Dorsolateral prefrontal cortex (tissue), 122 donors: ENCODE measurements at places on chromosomes 16 and 17. TPM values are rescaled to one million over a fixed set of nuclear protein-coding genes. Genes with fewer than 3 reads are reported as not detected.

The EDC4 gene
- total RNA-seq, result 79.9 TPM

The KRT27 gene
- not detected for total RNA-seq

The KDM6B gene
- 26.7 TPM for total RNA-seq

The RPH3AL gene
- total RNA-seq, result 6.2 TPM

The UTS2R gene
- 1.3 TPM for total RNA-seq

The SLC38A8 gene
- 2.7 TPM for total RNA-seq

The GLOD4 gene
- total RNA-seq, result 63.3 TPM

The RRAD gene
- total RNA-seq, result 2.0 TPM

The SEZ6L2 gene
- total RNA-seq, result 89.9 TPM

The MGAT5B gene
- total RNA-seq, result 64.6 TPM

The MRPL45 gene
- 20.0 TPM for total RNA-seq

The MEOX1 gene
- total RNA-seq, result not detected

The KCNH6 gene
- 1.2 TPM for total RNA-seq

The PRSS27 gene
- 4.5 TPM for total RNA-seq

The ZNF469 gene
- 6.4 TPM for total RNA-seq

The GFAP gene
- 4,463 TPM for total RNA-seq

The IRF8 gene
- 13.5 TPM for total RNA-seq

The ACBD4 gene
- total RNA-seq, result 20.9 TPM
